Cardiac atrium fibroblast (primary cell): ENCODE measurements at places on chromosomes 13 and 19. TPM values are rescaled to one million over a fixed set of nuclear protein-coding genes. Genes with fewer than 3 reads are reported as not detected.

The KL gene
- not detected in 2 replicates for total RNA-seq

The UBE2L5 gene
- total RNA-seq: not detected in 2 replicates

The SIGLECL1 gene
- total RNA-seq: not detected in 2 replicates

The SPRYD7 gene
- 7.9 and 8.1 TPM in 2 replicates for total RNA-seq

The ZNF570 gene
- total RNA-seq: 2.2 and 7.5 TPM in 2 replicates

The SIGLEC10 gene
- not detected in 2 replicates for total RNA-seq

The COX6B2 gene
- total RNA-seq: not detected in 2 replicates

The C19orf33 gene
- not detected in 2 replicates for total RNA-seq

The LRRC63 gene
- not detected in 2 replicates for total RNA-seq

The PIK3R2 gene
- 13.4 and 17.5 TPM in 2 replicates for total RNA-seq

The ZNF554 gene
- 1.8 and 3.2 TPM in 2 replicates for total RNA-seq

The VRK3 gene
- total RNA-seq: 20.4 and 28.2 TPM in 2 replicates

The BST2 gene
- total RNA-seq: 1.6 TPM in 1 of 2 replicates, not detected in the other

The ASPDH gene
- total RNA-seq: not detected in 2 replicates

The SHISA7 gene
- not detected in 2 replicates for total RNA-seq

The APOE gene
- 866 and 979 TPM in 2 replicates for total RNA-seq

The SULT2B1 gene
- not detected in 2 replicates for total RNA-seq

The SERPINE3 gene
- not detected in 2 replicates for total RNA-seq

The SERP2 gene
- total RNA-seq: 1.6 TPM in 1 of 2 replicates, not detected in the other

The FIZ1 gene
- 2.6 and 7.6 TPM in 2 replicates for total RNA-seq

The CEACAM8 gene
- not detected in 2 replicates for total RNA-seq
